COR-L47 (cell line): ENCODE measurements at places on chromosomes 6 and 20.

DNA sequence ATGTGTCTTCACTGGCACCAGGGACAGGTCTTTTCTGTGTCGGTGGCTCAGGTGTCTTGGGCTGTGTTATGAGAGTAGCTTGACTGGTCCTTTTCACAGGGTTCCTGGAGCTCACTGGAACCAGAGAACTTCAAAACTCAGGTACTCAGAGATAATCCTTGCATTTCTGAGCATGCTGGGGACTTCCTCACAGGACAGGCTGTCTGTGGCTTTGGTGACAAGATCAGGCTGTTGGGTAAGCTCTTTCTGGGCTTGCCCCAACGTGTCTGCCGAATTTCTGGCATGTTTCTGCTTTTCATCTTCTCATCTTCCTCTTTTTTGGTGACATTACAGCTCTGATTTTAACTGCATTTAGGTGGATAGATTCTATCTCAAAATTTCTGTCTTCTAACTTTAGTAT lies 270.0 kb downstream of the CDH26 start:
- no peak for DNase-seq

DNA sequence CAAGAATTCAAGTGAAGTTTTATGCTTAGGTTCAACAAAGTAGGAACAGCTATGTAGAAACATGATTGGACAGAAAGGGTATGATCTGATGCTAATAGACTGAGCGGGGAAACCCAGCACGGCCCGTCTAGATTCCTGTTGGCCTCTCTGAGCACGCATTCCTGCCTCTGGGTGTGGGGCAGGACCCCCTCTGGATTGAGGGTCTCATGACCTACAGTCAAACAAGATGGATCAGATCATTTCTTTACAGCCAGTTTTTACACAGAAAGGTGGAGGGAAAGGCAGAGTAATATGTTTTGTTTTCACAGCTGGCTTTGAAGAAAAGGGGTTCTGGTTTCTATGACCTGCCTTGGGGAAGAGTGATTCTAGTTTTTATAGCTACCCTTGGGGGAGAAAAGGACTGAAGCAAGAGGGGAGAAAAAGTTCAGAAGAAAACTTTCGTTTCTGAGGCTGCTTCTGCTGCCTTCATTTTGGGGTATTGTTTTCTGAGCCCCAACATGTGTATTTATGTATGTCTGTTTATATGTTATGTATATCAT lies 99.6 kb upstream of the SLC22A16 start:
- DNase-seq, result no peak

- DNase-seq, result no peak
Measured at GRCh38 chr20:33280000-33280680, 2.9 kb upstream of the BPIFB1 start.

DNA sequence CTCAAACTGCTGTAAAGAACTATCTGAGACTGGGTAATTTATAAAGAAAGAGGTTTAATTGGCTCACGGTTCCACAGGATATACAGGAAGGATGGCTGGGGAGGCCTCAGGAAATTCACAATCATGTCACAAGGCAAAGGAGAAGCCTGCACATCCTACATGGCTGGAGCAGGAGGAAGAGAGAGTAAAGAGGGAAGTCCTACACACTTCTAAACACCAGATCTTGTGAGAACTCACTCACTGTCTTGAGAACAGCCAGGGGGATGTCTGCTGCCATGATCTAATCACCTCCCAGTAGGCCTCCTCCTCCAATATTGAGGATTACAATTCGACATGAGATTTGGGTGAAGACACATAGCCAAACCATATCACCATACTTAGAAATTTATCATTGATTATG lies 1307.0 kb upstream of the GJE1 start:
- no peak for DNase-seq

DNA sequence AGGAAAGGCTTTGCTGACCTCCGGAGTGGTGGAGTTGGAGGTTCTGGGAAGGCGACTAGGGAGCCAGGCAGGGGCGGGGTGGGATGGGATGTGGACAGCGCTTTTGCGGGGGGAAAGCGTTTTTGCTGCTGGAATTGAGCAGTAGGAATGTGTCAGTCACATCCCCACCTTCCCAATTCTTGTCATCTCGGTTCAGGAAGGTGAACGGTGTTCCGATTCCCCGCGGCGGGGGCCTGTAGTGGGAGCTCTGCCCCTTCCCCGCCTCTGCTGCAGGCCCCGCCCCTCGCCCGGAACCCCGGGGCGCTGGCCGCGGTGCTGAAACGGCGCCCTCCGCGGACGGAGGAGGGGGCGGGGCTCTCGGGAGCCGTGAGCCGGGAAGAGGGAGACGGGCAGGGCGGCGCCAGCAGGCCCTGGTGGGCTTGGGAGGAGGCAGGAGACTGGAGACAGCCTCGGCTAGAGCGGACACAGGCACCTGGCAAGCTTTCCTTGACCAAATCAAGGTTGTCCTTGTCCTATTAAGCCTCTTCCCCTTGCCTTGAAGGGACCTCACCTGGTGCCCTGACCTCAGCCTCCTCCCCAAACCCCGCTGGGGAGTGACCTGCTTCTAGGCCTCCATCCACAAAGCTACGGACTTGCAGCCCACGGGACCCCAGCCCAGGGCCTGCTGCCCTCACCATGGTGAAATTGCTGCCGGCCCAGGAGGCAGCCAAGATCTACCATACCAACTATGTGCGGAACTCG lies at the start of gene LHFPL5:
LHFPL5 (plus strand) TSS at position 357 of the 741 bp plus-strand sequence; CDS start at position 676, 319 bp downstream.
- peak; percentile 62 for DNase-seq

- no peak for DNase-seq
Measured at GRCh38 chr20:40930561-40930960, 98.1 kb upstream of the TOP1 start.

DNA sequence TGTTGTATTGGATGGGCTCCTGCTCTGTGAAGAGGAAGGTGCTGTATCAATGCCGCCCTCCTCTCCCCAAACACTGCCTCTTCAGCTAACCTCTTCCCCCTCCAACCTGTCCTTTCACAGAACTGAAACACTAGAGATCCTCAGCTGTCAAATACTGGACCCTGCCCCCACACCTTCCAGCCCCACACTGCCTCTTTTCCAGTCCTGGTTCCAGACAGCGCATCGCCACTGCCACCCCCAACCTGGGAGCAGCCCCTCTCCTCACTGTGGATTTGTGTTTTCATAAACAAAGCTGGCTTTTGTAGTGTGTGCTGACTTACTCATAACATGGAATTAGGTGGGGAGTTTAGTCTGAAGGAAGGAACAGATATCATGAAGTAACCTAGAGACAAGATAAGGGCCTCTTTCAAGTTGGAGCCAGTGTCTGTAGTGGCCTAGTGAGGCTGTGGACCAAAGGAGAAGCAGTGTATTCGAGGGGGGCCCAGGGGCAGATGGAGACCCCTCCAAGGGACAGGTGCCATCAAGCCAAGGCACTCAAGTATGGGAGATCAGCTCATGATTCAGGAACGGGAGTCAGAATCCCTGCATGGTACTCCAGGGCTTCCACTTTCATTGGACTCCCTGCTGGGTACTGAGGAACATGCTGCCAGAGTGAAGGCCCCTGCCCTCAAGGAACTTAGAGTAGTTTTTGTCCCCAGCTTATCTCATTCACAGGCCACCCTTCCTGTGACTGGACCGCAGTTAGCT lies 2.1 kb downstream of the SCUBE3 start:
- no peak for DNase-seq

DNA sequence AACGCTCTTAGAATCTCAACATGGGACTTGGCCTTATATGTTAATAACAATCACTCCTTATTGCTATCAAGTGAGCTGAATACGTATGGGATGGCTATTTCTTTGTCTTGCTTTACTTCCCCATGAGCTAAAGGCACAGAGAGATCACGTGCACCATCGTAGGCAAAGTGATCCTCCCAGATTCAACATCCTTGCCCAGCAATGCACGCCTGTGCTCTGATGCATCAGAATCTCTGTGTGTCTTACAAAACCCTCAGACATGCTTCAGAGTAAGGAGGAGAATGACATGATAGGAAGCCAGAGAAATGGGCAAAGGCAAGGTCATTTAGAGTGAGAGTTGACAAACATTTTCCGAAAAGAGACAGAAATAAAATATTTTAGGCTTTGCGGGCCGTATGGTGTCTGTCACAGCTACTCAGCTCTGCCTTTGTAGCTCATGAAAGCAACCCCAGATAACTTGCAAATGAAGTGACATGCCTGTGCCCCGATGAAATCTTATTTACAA lies 277.6 kb upstream of the CDH4 start:
- no peak for DNase-seq

- no peak for DNase-seq
Measured at GRCh38 chr6:42505385-42505718, 53.6 kb upstream of the TRERF1 start.

DNA sequence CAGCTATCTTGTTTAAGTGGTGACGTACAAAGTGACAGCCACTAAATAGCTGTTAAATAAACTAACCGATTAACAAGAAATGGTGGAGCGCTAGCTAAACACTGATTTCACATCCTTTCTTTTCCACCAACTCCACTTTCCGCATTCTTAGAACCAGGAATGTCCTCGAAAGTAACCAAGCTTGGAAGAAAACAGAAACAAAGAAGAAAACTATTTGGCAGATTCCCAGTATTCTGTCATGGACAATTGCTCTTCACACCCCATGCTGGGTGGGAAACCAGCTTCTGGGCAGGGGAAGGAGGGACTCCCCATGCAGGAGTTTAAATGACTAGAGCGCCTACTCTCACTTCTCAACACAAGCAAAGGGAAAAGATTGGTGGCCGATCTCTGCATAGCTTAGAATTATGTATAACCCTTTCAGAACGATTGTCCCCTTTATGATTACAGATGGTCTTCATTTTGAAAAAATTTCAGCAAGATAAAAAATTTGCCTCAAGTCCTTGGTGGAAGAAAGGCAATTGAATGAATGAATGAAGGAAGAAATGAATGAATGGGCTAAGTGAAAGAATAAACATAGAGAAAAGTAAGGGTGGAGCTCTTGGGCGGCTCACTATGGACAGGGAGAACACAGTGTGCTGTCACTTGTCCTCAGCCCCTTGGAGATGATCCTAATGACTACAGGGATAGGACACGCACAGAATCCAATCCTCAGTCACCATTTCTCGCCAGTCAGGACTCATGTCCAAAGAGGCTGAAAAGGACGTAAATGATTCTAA lies 148.7 kb upstream of the NEDD9 start:
- DNase-seq, result no peak

- no peak for DNase-seq
Measured at GRCh38 chr20:61778495-61778863, 287.2 kb downstream of the TAF4 start.

- DNase-seq, result no peak
Measured at GRCh38 chr6:44289726-44290260, 19.5 kb downstream of the TMEM151B start.

GRCh38 chr20:63740627-63741353 lies 1.2 kb downstream of the SLC2A4RG start:
- DNase-seq, result peak; percentile 85

GRCh38 chr6:159376516-159377158 lies 207.4 kb downstream of the FNDC1 start:
- no peak for DNase-seq

DNA sequence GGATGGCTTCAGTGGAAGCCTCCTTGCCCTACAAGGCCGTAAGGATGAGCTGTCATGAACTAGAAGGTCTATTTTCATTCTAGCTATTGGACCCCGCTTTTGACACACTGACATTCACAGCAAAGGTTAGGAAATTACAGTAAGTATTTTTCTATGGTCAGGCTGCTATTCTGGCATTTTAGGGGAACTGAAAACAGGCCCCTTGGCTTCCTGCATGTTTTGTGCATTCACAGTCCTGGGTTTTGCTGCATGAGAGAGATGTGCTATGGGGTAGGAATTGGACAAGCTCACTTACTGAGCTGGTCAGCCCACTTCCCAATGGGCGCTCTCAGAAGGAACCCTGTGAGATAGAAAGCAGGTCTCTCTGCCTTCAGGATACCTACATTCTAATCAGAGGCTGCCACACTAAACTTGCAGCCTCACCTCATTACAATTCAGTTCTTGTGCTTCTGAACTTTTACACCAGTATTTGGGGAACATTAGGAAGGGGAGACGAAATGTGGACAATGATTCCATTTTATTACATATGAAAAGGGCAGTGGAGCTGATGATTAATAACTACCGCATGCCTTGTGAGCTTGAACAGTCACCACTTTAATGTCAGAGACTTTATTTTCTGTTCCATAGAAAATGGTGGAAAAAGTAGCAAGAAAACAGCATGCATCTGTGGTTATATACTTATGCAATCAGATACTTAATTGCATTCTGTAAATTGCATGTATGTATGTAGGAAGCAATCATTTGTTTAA lies 86.6 kb upstream of the TAB2 start:
- no peak for DNase-seq

DNA sequence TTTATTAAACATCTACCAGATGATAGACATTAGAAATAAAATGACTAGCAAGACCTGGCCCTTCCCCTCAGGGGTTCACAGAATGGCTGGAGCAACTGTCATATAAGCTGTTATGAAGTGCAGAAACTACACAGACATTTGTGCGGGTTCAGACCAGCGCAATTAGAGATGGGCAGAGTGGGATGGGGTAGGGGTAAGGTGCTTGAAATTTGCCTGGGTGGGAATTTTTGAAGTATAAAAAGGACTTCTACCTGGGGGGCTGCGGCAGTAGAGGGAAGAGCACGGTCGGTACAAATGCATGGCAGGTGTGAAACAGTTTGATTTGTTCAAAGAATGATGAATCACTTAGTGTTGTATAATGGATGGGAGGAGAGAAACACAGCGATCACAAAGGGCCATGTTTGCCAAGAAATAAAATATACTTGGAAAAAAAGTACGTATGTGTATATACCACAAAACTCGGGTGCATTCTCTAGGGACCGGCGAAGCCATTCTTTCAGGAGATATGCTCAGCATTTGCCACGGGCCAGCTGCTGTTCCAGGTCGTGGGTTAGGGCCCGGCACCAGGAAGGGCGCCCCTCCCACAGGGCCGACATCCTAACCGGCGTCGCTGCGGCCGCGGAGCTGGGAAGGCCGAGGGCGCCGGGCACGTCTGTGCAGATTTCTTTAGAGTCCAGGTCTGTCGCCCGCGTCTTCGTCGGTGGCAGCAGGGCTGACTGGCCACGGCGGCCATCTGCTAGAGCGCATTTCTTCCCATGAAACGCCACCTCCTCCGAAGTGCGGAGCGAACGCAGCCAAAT lies 809 bp upstream of the NOL7 start:
- DNase-seq, result peak; percentile 54

GRCh38 chr6:33075208-33075567 lies 602 bp upstream of the HLA-DPB1 start:
- DNase-seq, result no peak

DNA sequence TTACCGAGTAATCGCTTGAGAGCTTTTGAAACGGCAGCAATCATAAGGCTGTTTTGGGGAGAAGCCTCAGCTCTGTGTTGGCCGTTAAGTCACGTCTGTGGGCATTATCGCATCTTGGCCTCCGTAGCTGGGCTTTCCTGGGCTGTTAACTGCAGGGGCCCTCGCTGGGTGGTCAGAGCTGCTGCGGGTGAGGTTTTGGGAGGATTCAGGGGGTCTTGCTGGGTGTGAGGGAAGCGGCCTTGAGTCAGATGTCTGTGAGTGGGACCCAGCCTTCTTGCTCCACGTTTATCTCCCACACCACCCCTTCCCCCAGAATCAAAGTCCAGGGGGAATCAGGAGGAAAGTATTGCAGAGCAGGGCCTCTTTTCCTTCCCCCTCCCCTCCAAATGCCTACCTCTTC lies 3.2 kb upstream of the APCDD1L start:
- no peak for DNase-seq

GRCh38 chr6:19319005-19319404 lies 518.2 kb upstream of the ID4 start:
- DNase-seq, result no peak
